ENCODE measurements at places on chromosomes 1 and 21.
A peak's percentile ranks its signal among the peaks of the same experiment; 100 is the strongest.

DNA sequence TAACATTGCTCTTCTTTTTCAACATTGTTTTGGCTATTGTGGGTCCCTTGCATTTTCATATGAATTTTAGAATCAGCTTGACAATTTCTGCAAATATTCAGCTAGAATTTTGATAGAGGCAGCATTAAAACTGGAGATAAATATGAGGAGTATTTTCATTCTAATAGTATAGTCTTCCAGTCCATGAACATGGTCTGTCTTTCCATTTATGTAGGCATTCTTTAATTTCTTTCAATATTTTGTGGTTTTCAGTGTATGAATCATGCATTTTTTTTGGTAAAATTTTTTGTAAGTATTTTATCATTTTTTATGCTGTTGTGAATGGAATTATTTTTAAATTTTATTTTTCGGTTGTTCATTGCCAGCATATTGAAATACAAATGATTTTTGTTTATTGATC is 97.2 kb downstream of the DNAH14 start:
- no peak for DNase-seq

- peak; percentile 61 for DNase-seq
These were observed at the start of gene OLFML2B for GRCh38 chr1:162023547-162024501. Gene OLFML2B, minus strand, starts transcription at chr1:162023869. Its CDS starts 439 bp downstream, at chr1:162023430.

DNA sequence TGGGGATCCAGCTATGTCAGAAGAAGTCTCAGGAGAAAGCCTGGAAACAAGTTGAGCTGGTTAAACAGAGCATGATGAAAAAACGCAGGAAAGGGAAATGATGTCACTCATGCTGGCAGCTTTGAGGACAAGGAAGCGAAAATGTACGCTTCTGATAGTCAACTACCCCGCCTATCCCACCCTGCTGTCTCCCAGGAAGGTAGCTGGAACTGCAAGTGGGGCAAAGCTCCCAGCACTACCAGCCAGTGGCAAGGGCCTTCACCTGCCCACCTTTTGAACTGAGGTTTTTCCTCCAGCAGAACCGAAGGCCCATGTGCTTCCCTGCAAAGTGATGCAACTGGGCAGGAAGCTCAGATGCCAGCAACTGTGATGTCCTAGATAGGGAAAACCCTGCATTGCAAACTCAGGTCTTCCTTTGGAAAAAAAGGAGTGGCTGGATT is 6.3 kb upstream of the IL20 start:
- DNase-seq, result no peak

DNA sequence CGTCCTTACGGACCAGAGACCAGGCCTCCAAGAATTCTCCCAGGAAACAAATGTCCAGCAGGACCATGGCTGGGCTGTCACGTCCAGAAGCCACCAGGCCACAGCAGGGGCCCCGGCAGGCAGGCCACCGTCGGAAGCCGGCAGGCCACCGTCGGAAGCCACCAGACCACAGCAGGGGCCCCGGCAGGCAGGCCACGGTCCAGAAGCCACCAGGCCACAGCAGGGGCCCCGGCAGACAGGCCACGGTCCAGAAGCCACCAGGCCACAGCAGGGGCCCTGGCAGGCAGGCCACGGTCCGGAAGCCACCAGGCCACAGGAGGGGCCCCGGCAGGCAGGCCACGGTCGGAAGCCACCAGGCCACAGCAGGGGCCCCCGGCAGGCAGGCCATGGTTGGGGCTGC is 67.0 kb upstream of the PDE9A start:
- no peak for DNase-seq
